Left renal cortex interstitium (tissue), 4 donors: ENCODE measurements at places on chromosomes 2 and 18.

GRCh38 chr2:178999476-178999875 is 50.5 kb downstream of the CCDC141 start:
- no peak for DNase-seq

GRCh38 chr2:178550352-178550751 is 70.1 kb downstream of the PLEKHA3 start:
- no peak for DNase-seq

DNA sequence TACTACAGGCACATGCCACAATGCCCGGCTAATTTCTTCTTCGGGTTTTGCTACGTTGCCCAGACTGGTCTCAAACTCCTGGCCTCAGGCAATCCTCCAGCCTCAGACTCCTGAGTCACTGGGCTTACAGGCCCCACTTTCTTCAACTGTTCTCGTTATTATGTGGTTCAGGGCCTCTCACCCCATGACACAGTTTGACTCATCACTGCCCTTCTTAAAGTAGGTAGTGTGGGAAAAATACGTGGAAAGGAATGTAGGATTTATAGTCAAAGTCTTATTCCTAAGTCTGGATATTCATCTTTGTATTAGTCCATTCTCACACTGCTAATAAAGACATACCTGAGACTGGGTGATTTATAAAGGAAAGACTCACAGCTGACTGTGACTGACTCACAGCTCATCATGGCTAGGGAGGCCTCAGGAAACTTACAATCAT is 19.4 kb downstream of the CENPA start:
- DNase-seq: no peak

DNA sequence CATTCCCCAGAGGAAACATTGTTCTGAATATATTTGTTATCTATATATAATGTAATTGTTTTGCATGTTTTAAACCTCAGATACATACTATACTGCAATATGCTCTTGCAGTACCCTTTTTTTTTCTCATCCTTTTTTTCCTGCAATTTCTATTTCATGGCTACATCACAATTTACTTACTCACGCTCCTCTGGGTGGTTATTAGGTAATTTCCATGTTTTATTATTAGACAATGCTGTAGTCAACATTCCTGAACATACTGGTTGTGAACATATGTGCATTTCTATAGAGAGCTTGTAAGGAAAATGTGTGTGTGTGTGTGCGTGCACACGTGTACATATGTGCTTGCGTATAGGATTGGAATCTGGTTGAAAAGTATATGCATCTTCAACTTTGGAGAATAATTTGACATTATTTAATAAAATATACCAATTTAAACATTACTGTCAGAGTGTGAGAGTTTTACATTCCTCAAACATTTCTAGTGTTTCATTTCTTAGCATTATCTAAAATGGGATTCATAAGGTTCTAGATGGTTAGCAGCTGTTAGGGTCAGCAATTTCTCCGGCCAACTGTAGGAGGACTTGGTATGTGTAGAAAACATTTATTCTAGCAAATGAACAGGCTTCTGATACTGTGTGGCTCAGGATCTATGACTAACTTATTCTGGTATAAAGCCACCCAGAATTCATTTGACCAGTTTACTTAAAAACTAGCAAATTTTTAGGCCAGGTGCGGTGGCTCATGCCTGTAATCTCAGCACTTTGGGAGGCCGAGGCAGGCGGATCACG is 22.4 kb downstream of the NCOA1 start:
- DNase-seq: no peak

- DNase-seq: no peak
Measured at GRCh38 chr2:230347659-230348305, 20.8 kb downstream of the SP140L start.

- peak; percentile 74 for DNase-seq
Measured at GRCh38 chr2:143684551-143685320, 555.5 kb downstream of the ARHGAP15 start.

DNA sequence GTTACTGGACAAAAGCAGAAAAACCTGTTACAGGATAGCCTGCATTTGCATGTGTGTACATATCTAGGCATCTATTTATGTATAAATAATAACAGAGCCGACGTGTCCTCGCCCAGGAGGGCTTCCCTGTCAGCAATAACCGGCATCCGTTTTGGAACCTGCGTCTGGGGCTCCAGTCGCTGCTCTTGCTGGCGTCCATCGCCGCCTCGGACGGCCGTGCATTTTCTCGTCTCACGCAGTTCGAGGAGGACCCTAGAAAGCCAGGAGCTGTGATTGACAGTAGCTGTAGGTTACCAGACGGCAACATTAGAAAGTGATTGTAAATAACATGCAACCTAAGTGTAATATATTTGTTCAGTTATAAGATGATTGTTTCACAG is 132.6 kb downstream of the NFATC1 start:
- DNase-seq: no peak

DNA sequence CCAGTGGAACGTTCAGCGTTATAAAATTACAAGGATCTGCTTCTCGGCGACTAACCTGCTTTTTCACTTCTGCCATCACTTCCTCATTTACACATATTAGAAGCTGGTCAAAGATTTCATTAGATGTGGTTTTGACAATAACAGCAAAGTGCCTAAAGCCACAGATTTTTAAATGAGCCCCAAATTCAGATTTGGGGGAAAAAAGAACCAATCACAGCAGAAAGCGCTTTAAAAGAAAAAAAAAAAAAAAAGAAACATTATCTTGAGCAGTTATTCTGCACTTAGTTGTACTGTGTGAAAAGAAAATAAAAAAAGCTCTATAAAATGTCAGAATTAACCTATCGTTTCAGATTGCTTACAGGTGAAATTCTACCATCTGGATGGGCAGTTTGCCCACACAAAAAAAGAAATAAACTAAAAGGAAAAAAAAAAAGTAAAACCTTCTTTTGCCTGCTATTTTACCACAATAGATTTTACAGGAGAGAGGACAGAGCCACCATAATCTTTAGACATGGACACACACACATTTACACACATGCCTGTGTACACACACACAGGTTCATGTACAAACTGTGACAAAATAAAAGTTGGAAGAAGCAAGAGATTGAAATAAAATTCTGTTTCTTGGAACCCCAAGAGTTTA is 167.2 kb downstream of the TCF4 start:
- DNase-seq: no peak

DNA sequence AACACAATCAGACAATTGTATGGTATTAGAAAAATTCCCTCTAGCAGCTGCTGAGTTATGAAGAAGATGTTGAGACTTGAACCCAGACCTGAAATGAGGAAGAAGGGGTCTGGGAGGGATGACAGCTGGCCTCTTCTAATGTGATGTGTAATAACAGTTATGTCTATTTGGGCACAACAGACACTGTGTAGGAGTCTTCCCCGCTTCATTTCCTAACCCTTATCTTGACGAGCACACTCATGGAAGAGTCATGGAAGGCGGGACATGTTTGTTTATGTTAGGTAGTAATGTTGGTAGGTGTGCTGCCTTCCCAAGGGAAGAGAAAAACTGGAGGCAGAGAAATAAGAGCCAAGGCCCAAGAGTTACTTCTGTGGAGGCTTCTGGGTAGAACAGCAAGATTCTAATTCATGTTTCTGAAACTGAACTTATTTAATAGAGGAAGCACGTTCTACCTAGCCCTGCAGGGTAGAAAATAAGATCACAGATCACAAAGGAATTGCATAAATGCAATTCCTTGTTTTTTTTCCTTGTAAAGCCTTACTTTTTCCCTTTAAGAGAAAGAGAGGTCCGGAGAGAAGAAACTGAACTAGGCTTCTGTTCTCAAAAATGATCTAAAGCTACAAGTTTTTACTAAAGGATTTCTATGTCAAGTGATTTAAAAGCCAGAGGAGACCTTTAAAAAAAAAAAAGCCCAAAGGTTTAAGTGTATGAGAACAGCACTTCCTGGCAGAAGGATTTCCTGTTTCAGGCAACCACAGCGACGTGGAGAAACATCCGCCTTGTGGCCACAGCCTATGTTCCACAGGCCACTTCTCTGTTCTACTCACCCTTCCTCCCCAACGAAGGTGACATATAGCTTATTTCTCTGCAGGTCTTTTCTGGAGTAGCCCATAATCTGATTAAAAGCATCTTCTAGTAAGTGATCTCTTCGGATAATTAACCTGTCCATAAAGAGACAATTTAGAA is 68.5 kb upstream of the STK17B start:
- DNase-seq: no peak

DNA sequence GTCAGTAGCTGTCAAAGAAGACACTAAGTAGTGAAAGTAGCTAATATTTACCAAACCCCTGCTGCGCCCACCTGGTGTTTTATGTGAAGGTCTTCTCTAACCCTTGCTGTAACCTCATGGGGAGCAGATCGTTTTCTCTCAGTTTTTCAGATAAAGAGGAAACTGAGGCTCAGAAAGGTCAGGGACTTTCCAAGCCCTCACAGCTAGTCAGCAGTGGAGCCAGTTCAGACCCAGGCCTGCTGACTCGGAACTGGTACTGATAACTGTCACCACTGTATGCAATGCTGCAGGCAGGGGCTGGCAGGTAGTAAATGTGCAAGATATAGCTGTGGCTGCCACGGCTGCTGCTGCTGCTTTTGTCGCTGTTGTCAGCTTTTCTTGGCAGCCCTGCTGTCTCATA is 69.1 kb downstream of the LRRFIP1 start:
- no peak for DNase-seq

DNA sequence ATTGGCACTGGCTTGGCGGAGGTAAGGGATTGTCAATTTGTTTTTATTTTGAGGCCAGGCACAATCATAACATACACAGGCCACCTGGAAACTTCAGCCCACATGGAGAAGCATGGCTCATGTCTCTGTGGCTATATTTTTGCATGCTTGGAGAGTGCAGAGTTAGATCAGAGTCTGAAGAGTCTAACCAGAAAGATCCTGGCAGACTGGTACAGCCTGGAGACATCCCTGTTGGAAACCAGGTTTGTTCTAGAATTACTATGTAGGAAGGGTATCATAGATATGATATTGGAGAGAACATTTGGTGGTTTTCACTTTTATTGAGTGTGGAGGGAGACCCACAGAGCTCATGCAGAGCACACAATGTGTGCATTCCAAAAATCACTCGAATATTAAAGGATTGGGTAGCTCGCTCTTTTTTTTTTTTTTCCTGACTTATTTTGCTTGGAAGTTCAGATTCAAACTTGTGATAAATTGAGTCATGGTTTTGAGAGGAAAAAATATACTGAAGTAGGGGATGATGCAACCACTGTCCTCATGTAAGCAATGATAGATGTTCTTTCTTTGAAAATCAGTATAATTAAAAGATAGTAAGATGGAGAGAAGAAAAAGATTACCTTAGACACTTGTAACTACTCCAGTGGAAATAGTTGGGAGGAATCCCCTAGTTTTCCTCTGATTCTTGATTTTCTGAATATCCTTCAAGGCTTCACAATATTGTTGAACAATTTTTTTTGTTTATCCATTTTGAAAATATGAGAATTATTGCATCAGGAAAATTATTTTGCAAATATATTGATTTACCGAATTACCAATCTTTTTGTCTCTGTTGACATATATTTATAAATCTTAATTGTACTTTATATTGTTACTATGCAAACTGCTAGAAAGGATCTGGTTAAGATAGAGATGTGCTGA is 185.7 kb upstream of the ZEB2 start:
- no peak for DNase-seq

DNA sequence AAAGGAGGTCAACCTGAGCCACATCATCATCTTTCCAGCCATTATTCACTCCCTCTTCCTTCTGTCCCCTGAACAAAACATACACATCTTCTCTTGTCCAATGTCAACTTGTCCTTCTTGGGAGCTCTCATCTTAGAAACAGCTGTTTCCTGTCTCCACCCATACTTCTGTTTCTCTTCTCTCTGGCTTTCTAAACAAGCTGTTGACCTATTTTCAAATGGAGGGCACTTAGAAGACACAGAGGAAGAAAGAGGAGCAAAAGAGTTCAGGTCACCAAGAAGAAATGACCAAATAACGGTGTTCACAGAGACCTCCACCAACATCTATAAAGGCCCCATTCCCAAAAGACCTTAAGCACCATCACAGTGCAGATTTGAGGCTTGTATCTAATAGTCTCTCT is 355.9 kb upstream of the HNRNPA3 start:
- DNase-seq: no peak

DNA sequence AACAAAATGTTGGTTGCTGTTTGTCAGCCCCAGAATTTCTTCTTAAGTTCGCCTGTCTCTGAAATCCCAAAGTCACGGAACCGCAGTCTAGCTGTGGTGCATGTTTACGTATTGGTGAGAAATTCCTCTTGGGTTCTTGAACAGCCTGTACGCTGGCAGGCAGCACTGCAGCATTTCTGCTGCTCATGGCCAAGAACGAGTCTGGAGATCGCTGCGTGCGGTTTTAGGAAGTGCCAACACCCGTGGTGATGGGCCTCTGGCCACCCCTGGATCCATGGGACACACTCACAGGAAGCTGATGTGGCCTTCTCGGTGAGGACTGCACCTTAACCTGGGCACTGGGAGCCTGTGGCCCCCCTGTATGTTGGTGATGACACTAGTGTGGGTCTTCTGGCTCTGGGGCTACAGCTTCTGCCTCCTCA is 23.7 kb downstream of the ASB1 start:
- no peak for DNase-seq

- DNase-seq: no peak
Measured at GRCh38 chr2:230205034-230205433, 14.8 kb downstream of the SP110 start.

DNA sequence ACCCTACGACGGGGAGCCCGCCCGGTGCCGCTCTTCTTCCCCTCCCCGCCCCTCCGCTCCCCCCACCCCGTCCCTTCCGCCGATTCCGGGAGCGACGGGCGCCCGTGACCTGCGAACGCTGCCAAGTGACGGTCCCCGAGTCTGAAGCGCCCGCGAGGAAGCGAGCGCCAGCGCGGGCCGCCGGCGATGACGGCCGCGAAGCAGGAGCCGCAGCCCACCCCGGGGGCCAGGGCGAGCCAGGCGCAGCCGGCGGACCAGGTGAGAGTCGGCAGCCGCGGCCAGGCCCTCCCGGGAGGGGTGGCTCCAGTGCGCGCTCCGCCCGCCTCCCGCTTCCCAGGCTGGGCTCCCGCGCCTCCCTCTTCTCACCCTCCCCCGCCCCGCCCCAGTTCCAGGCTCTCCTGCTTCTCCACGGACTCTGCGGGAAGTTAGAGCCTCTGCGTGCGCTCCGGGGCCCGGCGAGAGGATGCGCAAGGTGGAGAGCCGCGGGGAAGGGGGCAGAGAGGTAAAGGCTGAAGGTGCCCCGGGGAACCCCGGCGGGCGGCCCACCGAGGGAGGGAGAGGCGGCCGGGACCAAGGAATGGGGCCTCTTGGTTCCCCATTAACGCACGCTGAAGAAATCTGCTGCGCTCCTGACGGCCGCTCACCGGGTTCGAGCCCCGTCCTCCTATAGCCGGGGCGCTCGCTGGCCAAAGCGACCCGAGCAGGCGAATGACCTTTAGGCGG is 719.5 kb downstream of the DPP10 start:
- no peak for DNase-seq

- DNase-seq: no peak
Measured at GRCh38 chr2:218216336-218216673, 684 bp upstream of the ARPC2 start.

- DNase-seq: no peak
Measured at GRCh38 chr2:223197046-223197445, 145.1 kb downstream of the KCNE4 start.

DNA sequence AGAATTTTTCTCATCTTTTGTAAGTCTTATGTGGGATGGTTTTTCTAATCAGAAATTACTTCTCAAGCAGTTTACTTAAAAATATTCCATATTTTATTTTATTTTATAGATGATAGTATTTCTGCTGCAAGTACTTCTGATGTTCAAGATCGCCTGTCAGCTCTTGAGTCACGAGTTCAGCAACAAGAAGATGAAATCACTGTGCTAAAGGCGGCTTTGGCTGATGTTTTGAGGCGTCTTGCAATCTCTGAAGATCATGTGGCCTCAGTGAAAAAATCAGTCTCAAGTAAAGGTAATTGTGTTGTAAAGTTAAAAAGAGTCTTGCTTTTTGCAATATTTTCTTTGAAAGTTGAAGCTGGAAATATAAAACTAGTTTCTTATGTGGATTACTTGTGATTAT is 76.2 kb downstream of the EML4 start:
- DNase-seq: no peak
